ENCODE measurements at places on chromosomes 4 and X.

DNA sequence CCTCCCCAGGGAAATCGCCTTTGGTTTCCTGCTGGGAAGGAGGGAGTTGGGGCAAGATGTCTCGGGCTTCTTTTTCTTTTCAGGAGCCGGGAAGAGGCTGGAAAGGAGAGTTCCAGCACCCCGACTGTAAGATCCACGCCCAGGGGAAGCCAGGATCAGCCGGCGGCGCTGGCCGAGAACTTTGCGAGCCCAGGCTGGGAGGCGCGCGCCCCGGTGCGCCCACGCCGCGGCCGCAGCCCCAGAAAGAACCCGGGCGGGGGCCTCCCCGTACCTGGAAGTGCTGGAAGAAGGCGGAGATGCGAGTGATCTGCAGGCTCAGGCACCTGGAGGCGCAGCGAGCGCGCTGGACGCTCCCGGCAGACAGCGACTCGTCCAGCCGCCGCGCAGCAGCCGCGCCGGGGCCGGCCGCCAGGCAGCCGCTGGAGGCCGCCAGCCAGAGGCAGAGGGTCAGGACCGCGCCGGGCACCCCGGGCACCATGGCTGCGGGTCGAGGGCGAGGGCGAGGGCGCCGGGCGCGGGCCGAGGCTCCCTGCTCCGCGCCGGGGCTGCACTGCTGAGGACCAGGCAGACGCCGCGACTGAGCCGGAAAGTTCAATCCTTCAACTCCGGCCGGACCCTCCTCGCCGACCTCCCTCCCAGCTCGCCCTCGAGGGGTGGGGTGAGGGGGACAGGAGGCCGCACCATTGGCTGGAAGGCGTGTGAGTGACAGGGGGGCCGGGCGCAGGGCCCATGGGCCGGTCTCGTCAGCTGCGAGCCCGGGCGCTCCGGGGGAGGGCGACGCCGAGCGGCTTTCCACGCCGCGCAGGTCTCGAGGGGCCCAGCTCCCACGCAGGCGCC is at the start of gene ANOS1:
Gene ANOS1, minus strand, starts transcription at position 579 of the 837 bp plus-strand sequence. Its CDS starts 101 bp downstream, at position 478.
- DNase-seq, result no peak

- no peak for DNase-seq
These were observed 13.4 kb upstream of the PAPSS1 start for GRCh38 chr4:107733431-107733925.

DNA sequence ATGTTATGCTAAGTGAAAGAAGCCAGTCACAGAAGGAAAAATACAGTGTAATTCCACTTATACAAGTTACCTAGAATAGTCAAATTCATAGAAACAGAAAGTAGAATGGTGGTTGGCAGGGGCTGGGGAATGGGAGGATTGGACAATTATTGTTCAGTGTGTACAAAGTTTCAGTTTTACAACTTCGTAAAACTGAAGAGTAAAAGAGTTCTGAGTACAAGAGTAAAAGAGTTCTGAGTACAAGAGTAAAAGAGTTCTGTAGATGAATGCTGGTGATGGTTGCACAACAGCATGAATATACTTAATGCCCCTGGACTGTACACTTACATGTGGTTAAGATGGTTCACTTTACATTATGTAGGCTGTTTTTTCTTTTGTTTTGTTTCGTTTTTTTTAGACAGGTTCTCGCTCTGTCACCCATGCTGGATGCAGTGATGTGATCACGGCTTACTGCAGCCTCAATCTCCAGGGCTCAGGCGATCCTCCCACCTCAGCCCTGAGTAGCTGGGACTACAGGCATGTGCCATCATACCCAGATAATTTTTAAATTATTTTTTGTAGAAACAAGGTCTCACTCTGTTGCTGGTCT is 230.9 kb downstream of the SOWAHB start:
- no peak for DNase-seq

DNA sequence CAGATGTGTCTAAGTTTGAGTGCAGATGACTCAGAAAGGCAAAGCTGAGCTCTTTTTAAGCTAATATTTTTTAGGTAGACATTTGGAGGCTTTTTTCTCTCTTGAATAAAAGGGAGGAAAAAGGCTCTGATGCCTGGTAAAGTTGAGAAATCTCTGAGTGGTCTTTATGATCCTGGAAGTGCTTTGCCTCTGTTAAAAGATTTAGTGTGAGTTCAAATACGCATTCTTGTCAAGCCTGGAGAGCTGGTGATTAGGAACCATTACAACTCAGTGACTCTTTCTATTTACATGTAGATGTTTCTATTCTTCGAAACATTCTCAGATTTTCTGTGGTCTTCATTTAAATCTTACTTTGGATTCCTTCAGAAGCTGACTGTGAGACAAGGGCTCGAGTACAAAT is 143.4 kb upstream of the MED14 start:
- no peak for DNase-seq

- DNase-seq, result no peak
These were observed 130.9 kb downstream of the REPS2 start for GRCh38 chrX:17077361-17077760.

DNA sequence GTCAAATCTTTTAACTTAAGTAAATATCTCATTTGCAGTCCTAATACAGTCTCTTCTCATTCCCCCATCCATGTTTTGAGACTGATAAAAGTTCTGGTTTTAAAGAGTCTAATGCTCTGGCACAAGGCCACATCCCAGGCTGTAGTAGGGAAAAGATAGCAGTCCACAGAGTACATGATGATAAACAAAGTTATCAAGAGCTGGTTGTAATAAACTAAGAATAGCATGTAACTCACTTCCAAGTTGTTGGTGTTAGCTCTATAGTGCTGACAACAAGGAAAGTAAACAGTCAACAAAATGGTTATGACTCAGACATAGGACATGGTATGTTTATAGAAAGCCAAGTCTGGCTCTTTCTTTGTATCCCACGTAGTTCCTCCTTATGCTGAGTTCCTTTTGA is 21.8 kb upstream of the AREG start:
- DNase-seq, result no peak

DNA sequence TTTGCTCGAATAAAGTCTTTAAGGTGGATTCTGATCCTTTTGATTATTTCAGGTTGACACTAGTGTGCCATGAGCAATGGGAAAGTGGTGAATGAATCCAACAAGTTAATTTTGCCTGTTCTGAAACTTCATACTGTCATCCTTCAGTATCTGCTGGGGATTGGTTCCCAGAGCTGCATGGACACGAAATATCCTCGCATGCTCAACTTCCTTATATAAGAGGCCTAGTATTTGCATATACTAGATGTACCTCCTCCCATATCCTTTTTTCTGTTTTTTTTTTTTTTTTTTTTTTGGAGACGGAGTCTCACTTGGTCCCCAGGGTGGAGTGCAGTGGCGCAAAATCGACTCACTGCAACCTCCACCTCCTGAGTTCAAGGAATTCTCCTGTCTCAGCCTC is 23.0 kb upstream of the PDS5A start:
- DNase-seq, result no peak

DNA sequence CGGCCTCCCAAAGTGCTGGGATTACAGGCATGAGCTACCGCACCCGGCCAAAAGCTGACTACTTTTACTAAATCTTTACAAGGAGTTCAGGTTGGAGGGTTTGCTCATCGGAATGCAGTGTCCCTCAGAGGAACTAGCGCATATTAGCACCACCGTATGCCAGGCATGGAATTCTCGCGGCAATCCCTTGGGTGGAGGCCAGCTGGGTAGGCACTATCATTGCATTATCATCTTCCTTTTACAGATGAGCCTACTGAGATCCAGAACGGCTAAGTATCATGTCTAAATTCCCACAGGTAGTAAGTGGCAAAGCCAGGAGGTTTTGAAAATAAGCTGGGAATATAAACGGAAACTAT is 6.1 kb upstream of the CXorf66 start:
- DNase-seq, result no peak

GRCh38 chr4:180550106-180550505 is 1693.1 kb upstream of the TENM3 start:
- no peak for DNase-seq

DNA sequence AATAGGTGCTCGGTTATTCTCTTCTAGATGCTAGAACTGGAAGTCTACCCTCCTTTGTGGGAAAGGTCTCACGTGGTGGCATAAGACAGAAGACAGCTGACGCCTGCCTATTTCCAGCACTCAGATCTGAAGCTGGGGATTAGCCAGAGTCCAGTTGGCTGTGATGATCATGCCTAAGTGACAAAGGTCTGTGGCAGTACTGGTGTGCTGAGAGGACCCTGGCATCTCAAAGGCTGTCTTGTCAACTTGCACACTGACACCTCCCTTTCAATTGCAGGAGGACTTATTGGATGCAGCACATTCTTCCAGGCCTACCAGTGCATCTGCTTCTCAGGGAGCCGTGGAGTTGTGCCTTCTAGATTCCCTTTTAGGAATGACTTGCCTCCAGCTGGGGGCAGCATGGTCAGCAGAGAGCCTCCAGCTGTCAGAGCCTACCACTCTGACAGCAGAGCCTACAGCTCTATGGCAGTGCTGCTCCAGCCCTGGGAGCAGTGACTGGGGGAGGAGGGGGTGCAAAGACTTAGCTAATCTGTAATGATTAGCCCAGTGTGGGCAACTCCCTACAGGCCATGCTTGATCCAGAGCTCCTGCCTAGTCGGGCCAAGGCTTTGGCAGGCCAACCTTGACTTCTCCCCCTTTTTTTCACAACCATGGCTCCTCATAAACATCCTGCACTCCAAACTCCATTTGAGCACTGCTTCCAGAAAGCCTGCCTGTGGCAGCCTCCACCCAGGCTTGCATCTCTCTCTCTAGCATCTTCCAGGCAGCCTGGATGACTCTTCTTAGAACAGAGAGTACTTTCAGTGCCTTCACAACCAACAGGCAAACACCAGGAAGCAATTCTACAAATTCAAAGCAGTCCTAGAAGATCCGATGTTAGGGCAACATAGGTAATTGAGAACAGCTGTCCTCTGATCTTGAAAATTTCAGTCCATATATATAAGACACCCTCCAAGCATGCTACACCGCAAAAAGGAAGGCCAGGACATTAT is 13.8 kb upstream of the FGFBP2 start:
- DNase-seq, result no peak

DNA sequence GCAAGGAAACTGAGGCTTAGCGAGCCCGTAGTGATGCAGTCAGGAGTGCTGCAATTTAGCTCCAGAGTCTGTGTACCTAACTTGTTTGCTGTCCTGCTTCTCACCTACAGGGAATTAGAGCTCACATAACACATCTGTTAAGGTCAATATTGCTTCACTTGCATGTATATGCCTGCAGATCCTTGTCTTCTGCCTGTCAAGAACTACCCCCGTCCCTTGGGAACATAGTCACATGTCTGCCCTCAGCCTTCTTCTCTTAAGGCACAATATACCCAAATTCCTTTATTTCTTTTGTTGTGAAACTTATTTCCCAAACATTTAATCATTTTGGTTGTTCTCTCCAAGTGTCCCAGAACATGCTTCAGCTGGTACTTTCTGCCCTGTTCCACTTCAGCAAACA is 103.3 kb upstream of the LEF1 start:
- no peak for DNase-seq

DNA sequence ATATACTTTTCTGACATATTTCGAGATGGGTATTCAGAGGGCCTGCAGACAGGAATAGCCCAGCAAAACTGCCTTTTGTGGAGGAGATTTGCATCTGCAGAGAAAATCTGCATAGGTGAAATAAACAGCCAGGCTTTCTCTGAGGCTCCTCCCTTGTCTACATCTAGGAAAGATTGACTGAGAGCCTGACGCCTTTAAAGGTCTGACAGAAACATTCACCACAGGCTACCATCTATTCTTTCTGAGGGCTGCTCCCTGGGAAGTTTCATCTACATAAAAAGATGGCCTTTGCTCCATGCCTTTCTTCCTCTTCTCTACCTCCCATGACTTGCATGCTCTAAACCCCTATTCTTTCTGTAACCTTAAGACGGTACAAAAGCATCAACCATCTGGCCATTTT is 55.0 kb upstream of the AP1S2 start:
- no peak for DNase-seq

DNA sequence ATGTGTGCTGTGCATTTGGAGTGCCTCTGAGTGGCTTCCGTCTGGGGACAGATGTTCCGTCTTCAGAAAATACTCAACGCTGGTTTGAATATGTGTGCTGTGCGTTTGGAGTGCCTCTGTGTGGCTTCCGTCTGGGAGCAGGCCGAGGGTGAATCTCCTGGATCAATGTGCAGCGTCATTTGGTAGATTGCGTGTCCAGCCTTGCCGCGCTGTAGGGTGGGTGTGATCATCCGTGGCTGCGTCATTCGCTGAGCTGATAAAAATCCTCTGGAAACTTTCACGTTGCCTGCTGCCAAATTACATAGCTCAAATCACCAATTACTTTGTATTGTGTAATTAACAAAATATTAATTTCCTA is 12.1 kb downstream of the UVSSA start:
- no peak for DNase-seq

DNA sequence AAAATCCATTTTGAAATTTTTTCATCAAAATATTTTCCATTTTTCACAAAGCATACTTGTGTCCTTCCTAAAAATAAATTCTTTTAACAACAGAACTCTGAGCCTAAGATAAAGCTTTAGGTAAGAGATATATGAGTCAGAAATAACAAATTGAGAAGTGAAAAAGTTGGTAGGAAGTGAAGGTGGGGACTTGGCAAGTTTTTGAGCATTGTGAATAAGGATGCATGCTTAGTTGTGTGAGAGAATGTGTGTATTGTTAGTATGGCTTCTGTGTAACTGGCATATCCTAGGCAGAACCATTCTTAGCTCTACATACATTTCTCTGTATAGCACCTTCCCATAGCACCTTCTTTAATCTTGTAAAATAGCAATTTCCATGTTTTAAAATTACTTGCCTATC is 6.8 kb downstream of the ASB5 start:
- no peak for DNase-seq

GRCh38 chr4:86338989-86339388 is 20.9 kb downstream of the MAPK10 start:
- no peak for DNase-seq

DNA sequence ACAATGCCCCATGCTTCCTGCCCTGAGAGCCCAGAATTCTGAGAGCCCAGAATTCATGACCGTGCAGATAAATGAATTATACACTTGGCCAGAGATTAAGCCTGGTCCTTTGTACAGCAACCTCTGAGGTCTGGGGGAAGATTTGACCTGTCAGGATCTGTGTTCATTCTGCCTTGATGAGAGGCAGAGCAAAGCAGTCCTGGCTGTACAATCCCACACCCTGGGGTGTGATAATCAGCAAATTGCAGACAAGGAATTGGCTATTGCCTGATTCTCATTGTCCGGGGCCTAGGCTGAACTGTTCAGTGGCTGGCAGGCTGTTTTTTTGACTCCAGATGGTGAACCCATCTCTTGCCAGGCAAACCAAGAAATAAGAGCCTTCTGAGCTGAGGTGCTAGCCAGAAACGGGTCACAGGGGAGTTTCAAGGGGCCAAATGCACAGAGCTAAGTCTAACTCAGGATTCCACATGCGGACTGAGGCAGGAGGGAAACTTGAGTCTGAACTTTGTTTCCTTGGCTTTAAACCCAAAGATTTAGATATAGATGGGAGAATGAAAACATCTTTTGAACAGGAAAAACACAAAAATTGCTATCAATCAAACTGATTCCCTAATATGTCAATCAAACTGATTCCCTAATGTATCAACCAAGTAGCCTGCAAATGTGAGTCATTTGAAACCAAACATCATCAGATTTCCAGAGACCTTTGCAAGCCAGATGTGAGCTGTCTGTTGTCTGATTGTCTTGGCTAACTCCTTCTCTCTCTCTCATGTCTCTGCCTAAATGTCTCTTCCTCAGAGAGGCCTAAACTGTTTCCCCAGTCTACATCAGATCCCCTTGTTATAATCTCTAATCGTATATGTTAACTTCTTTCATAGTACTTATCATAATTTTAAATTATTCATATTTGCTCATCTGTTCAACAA is 159.3 kb downstream of the ATG4A start:
- no peak for DNase-seq

All from stimulated activated CD8-positive, alpha-beta memory T cell treated with anti-CD3 and anti-CD28 coated beads, Interleukin-15, amount 100 ng/mL, for 1 hour (primary cell).